ENCODE measurements at places on chromosomes 3 and 15. TPM values are rescaled to one million over a fixed set of nuclear protein-coding genes. Genes with fewer than 3 reads are reported as not detected.

DNA sequence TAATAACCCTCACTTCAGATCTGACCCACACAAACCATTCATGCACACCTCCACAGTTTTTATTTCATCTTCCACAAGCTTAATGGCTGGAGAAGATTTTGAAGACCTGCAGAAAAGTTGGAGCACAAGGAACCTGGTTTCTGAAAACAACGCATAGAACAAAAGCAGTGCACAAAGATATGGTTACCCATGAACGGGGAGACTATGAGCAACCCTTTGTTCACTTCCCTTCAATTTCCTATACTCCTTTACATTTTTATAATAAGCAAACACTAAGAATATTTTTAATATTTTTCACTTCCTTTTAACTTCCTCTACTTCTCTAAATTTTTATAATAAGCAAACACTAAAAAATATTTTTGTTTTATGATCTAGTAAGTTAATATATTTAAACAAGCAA is 103.5 kb upstream of the UBE2E2 start:
- no peak for DNase-seq
- no peaks in the 10 kb centered on the region for H3K4me1 ChIP-seq
- no peak overlapping the region for H3K4me3 ChIP-seq
- H3K36me3 ChIP-seq = no peaks in the 10 kb centered on the region

- H3K27ac ChIP-seq = no peak overlapping the region
- no peaks in the 10 kb centered on the region for H3K27me3 ChIP-seq
- DNase-seq = no peak
- no peaks in the 10 kb centered on the region for H3K4me1 ChIP-seq
These were observed 32.6 kb upstream of the NR2C2 start for GRCh38 chr3:14914779-14915117.

- H3K27ac ChIP-seq = no peak overlapping the region
- no peaks in the 10 kb centered on the region for H3K36me3 ChIP-seq
- DNase-seq = no peak
- H3K4me3 ChIP-seq = no peak overlapping the region
These were observed 1375.4 kb downstream of the NSUN3 start for GRCh38 chr3:95438274-95438673.

- H3K27me3 ChIP-seq = no peaks in the 10 kb centered on the region
- no peaks in the 10 kb centered on the region for H3K36me3 ChIP-seq
- H3K4me3 ChIP-seq = no peak overlapping the region
- H3K4me1 ChIP-seq = no peaks in the 10 kb centered on the region
- DNase-seq = no peak
These were observed 133.6 kb upstream of the ARPP21 start for GRCh38 chr3:35505772-35506171.

DNA sequence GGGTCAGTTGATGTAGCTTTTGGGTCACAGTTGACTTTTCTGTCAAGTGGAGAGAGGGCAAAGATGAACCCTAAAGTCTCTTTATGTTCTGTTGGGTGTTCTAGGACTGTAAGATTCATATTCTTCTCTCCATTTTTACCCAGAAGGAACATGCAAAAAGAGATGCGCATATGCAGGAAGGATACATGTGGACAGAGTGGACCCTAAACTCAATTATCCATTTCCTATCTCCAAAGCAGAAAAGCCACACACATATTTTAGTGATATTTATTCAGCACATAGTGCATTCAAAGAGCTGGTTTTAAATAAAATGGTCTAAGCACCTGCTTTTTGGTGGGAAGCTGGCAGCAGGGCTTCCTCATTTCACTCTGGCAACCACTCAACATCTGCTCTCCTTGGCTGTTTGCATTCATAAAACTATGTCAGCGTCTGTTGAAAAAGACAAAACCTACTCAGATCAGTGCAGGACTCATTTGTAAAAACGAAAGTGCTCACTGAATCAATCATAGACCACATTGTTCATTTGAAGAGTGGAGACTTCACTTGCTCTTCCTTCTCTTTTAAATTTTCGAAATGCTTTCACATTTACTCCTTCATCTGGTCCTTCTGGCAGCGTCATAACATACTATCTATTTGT is 96.6 kb downstream of the SEMA6D start:
- H3K4me1 ChIP-seq = peaks cover 18% of the 10 kb centered on the region
- DNase-seq = peak; percentile 18
- H3K36me3 ChIP-seq = no peaks in the 10 kb centered on the region
- H3K27ac ChIP-seq = no peak overlapping the region
- H3K4me3 ChIP-seq = no peak overlapping the region
- peaks cover 27% of the 10 kb centered on the region for H3K27me3 ChIP-seq

GRCh38 chr3:22960105-22960984 is 242.8 kb upstream of the UBE2E2 start:
- no peak overlapping the region for H3K4me3 ChIP-seq
- H3K27me3 ChIP-seq = no peaks in the 10 kb centered on the region
- H3K4me1 ChIP-seq = peaks cover 10% of the 10 kb centered on the region
- peak; percentile 3 for DNase-seq

- no peaks in the 10 kb centered on the region for H3K4me1 ChIP-seq
- H3K4me3 ChIP-seq = no peak overlapping the region
These were observed 44.7 kb downstream of the GTPBP8 start for GRCh38 chr3:113035387-113035982.

Gene GOLGA8G
- not detected for total RNA-seq

Gene LMAN1L
- 0.72 TPM for total RNA-seq
